ENCODE measurements at places on chromosomes 4 and X. TPM values are rescaled to one million over a fixed set of nuclear protein-coding genes. Genes with fewer than 3 reads are reported as not detected.

DNA sequence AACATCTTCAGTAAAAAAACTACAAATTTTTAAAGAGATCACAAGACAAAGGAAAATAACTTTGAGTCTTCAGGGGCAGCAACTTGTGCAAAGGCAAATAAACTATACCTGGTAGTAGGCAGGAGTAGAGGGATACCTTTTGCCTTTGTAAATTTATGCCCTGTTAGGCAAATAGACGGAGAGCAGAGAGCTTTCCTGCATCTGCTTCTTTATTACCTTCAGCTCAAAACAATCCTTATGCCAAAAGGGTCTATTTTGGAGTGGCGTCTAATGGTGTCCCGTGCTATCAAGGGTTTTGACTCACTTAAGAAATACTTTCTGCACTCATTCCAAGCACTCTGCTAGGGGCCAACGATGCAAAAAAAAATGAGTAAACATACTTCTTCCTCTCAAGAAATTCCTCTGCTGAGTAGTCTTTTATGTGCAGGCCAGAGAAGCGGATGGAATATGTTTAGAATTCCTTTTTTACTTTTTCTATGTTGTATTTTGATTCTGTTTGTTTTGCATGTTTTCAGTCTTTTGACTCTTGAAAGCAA lies 131.9 kb downstream of the ANXA5 start:
- 0 out of 2 replicates have a peak, but pooled peaks cover 3% of the 10 kb centered on the region for H3K27me3 ChIP-seq
- no peak overlapping the region for H3K4me3 ChIP-seq
- H3K27ac ChIP-seq, result no peak overlapping the region
- peak; percentile 14 for DNase-seq

- no peak overlapping the region for H3K4me3 ChIP-seq
- no peak overlapping the region for H3K27ac ChIP-seq
- no peaks in the 10 kb centered on the region for H3K27me3 ChIP-seq
- no peaks in the 10 kb centered on the region for H3K36me3 ChIP-seq
Observed at GRCh38 chrX:121570072-121570841, 522.8 kb downstream of the GLUD2 start.

- no peaks in the 10 kb centered on the region for H3K36me3 ChIP-seq
- DNase-seq, result no peak
- no peaks in the 10 kb centered on the region for H3K4me1 ChIP-seq
- no peak overlapping the region for H3K4me3 ChIP-seq
- H3K27ac ChIP-seq, result no peak overlapping the region
- no peaks in the 10 kb centered on the region for H3K27me3 ChIP-seq
Observed at GRCh38 chrX:1041091-1041490, 171.4 kb downstream of the CRLF2 start.

DNA sequence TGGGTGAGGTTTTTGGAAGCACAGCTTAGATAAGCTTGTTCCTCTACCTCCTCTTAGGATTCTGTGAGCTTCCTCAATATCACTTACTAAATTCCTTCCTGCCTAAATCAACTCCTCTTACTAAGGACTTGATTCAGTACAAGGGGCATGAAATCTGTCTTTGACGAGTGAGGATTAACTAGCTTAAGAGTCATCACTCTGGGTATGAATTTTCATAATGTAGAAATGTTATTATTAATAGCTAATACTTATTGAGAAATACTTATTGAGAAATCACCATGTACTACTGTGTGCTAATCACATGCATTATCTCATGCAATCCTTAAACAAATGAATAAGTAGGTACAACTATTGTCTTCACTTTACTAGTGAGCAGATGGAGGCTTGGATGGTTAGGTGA lies 28.6 kb downstream of the TRPC3 start:
- no peak overlapping the region for H3K27ac ChIP-seq
- H3K27me3 ChIP-seq, result no peaks in the 10 kb centered on the region
- H3K4me1 ChIP-seq, result no peaks in the 10 kb centered on the region
- no peak for DNase-seq
- H3K4me3 ChIP-seq, result no peak overlapping the region

DNA sequence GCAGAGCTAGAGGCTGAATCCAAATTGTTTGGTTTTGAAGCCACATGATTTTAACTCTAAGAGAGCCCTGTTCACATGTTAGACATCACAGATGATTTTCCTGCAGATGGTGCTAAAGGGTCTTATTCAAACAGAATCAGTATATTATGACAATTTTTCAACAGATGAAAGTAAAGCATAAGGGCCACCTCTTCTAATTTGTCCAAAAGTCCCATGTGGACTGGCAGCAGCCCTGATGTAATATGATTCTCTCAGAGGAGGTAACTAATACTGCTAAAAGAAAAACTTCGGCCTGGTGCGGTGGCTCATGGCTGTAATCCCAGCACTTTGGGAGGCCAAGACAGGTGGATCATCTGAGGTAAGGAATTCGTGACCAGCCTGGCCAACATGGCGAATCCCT lies 26.0 kb upstream of the SETD7 start:
- no peaks in the 10 kb centered on the region for H3K36me3 ChIP-seq
- no peaks in the 10 kb centered on the region for H3K27me3 ChIP-seq
- no peaks in the 10 kb centered on the region for H3K4me1 ChIP-seq
- peak; percentile 19 for DNase-seq
- H3K27ac ChIP-seq, result no peak overlapping the region

- no peak overlapping the region for H3K4me3 ChIP-seq
- H3K36me3 ChIP-seq, result no peaks in the 10 kb centered on the region
- peaks cover 39% of the 10 kb centered on the region for H3K4me1 ChIP-seq
Observed at GRCh38 chr4:176435901-176436292, 116.1 kb downstream of the SPCS3 start.

RS1 gene
- not detected for polyA plus RNA-seq

PNMA6F gene
- polyA plus RNA-seq, result not detected

- no peak overlapping the region for H3K27ac ChIP-seq
- H3K36me3 ChIP-seq, result no peaks in the 10 kb centered on the region
- no peak overlapping the region for H3K4me3 ChIP-seq
- no peaks in the 10 kb centered on the region for H3K4me1 ChIP-seq
Observed at GRCh38 chrX:71852182-71852581, 58.5 kb upstream of the NHSL2 start.

NAA11 gene
- polyA plus RNA-seq, result not detected

DNA sequence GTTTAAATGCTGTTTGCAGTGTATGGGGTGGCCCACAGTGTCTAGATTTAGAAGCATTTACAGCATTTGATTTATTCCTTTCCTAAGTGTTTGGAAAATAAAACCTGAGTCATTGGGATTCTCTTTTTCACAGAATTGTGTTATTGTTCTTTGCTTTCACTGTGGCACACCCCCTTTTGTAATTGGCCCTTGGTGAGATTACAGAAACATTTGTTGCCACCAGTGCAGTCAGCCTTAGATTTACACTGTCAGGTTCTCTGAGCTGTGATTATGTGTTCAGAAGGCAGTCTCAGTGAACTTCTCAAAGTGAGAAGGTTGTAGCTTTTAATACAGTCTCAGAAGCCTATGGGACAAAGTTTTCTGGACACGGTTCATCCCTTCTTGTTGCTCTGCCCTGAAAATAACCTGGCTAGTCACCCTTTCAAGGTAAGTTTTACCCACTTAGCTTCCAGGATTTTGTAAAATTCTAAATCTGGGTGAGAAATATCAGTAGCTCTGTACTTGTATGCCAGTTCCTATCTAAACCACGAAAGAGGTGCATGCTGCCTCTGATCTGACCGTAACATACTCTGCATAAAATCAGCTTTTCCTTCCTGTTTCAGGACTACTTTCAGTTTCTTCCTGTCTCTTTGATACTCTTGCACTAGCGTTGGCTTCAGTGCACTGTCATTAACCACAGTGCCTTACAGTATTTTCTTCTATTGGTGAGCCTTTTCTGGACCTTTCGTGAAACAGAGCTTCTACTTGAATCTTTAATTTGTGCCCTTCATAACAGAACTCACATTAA lies 12.6 kb downstream of the RUFY3 start:
- peaks cover 25% of the 10 kb centered on the region for H3K4me1 ChIP-seq
- H3K27me3 ChIP-seq, result no peaks in the 10 kb centered on the region
- peak overlapping the region; percentile 70 for H3K4me3 ChIP-seq
- H3K27ac ChIP-seq, result peak overlapping the region; percentile 77
- H3K36me3 ChIP-seq, result no peaks in the 10 kb centered on the region

TLR3 gene
- 0.68 TPM for polyA plus RNA-seq

DNA sequence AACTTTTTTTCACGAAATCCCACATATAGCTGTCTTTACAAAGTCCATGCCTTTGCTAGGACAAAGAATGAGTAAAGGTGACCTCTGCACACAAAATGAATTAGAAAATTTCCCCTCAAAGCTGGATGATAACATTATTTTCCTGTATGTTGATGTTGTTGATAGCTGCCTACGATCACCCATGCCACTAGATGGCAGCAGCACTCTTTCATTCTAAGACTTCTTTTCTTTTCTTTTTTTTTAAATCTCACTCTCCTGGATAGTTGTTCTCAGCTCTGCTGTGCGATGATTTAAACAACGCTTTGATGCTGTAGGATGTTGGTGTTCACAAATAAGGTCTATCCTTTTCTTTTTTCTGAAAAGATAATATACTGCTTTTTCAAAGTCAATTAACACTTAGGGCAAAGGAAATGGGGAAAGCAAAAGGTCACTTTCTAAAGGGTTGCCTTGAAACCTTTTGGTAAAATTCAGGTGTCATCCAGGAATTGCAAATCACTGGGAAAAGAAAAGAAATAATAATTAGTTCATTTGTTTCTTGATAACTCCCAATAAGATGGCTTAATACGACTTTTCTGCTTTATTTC lies 266.8 kb downstream of the C4orf33 start:
- peak; percentile 70 for DNase-seq
- H3K27ac ChIP-seq, result no peak overlapping the region
- H3K27me3 ChIP-seq, result peaks cover 31% of the 10 kb centered on the region
- H3K4me3 ChIP-seq, result no peak overlapping the region
- peaks cover 7% of the 10 kb centered on the region for H3K4me1 ChIP-seq

SOX3 gene
- polyA plus RNA-seq, result not detected

FAM114A1 gene
- polyA plus RNA-seq, result 237 TPM

- H3K4me1 ChIP-seq, result peaks cover 11% of the 10 kb centered on the region
- no peak overlapping the region for H3K27ac ChIP-seq
- peak; percentile 30 for DNase-seq
- H3K27me3 ChIP-seq, result no peaks in the 10 kb centered on the region
- H3K36me3 ChIP-seq, result no peaks in the 10 kb centered on the region
Observed at GRCh38 chrX:72041871-72042851, 89.6 kb downstream of the RTL5 start.

GPR173 gene
- 0.24 TPM for polyA plus RNA-seq

- no peaks in the 10 kb centered on the region for H3K36me3 ChIP-seq
- no peak overlapping the region for H3K4me3 ChIP-seq
- no peak for DNase-seq
- no peaks in the 10 kb centered on the region for H3K27me3 ChIP-seq
Observed at GRCh38 chr4:125642645-125643044, 327.9 kb downstream of the FAT4 start.

REELD1 gene
- polyA plus RNA-seq, result not detected

GRCh38 chr4:140249351-140249750 lies 95.4 kb upstream of the MAML3 start:
- peaks cover 5% of the 10 kb centered on the region for H3K4me1 ChIP-seq
- H3K4me3 ChIP-seq, result no peak overlapping the region
- H3K27ac ChIP-seq, result no peak overlapping the region
- no peaks in the 10 kb centered on the region for H3K36me3 ChIP-seq
- no peaks in the 10 kb centered on the region for H3K27me3 ChIP-seq
- DNase-seq, result peak; percentile 21

DNA sequence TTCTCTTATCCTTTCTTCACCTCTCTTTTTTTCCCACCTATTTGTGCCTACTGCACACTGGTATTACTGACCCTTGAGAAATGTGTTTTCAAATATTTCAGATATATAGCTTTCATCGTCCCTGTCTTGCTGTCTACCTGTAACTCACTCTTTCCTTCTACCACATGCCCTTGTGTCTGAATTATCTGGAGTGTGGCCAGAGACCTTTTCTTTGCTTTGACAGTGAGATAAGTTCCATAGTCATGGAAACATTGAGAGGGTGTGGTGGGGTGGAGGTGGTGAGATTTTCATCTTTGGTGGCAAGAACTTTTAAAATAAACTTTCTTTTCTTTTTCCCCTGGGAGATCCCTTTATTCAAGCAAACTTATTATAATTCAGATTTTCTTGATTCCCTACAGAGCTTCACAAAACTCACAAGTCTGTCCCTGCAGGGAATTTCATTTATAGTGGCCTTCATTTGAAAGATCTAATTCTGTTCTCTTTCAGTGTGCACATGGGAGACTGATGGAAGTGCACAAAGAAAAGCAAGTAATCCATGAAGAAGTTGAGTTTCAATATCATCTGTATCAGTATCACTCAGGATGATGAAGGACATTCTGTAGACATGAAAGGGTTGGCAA lies 95.7 kb downstream of the SH2D1A start:
- no peaks in the 10 kb centered on the region for H3K36me3 ChIP-seq
- no peak overlapping the region for H3K27ac ChIP-seq
- DNase-seq, result no peak
- no peak overlapping the region for H3K4me3 ChIP-seq

RBMXL3 gene
- polyA plus RNA-seq, result not detected

FRG2 gene
- polyA plus RNA-seq, result not detected

- H3K27ac ChIP-seq, result no peak overlapping the region
- no peaks in the 10 kb centered on the region for H3K4me1 ChIP-seq
- H3K27me3 ChIP-seq, result no peaks in the 10 kb centered on the region
Observed at GRCh38 chrX:110846071-110846470, 50.5 kb upstream of the CHRDL1 start.

GRCh38 chrX:106619797-106620196 lies 8.0 kb downstream of the RADX start:
- H3K4me3 ChIP-seq, result no peak overlapping the region
- no peaks in the 10 kb centered on the region for H3K36me3 ChIP-seq
- H3K4me1 ChIP-seq, result no peaks in the 10 kb centered on the region
- no peaks in the 10 kb centered on the region for H3K27me3 ChIP-seq

GRCh38 chr4:109276482-109277095 lies 25.9 kb downstream of the COL25A1 start:
- no peaks in the 10 kb centered on the region for H3K4me1 ChIP-seq
- no peaks in the 10 kb centered on the region for H3K36me3 ChIP-seq
- 0 out of 2 replicates have a peak, but pooled peaks cover 3% of the 10 kb centered on the region for H3K27me3 ChIP-seq
- no peak overlapping the region for H3K27ac ChIP-seq
- DNase-seq, result no peak

- no peaks in the 10 kb centered on the region for H3K4me1 ChIP-seq
- no peaks in the 10 kb centered on the region for H3K27me3 ChIP-seq
- no peaks in the 10 kb centered on the region for H3K36me3 ChIP-seq
- peak; percentile 74 for DNase-seq
- H3K27ac ChIP-seq, result no peak overlapping the region
Observed at GRCh38 chrX:11143931-11144678, 33.0 kb downstream of the HCCS start.

DNA sequence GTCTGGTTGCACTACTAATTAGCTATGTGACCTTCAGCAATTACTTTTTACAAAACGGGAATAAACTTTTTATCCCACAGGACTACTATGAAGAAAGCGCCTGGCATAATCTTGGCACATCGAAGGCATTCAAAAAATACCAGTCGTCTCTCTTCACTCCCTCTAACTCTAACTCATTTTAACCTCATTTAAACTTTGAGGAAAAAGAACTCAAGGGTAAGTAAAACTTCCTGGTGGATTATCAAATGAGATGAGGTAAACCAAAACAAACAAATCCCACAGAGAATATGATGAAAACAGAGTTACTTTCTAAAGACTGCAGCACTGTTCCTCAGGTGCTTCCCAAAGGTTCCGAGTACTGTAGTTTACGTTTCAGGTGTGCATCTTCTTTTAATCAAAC lies 66.9 kb downstream of the SH3RF1 start:
- H3K36me3 ChIP-seq, result no peaks in the 10 kb centered on the region
- no peak overlapping the region for H3K4me3 ChIP-seq
- peaks cover 79% of the 10 kb centered on the region for H3K4me1 ChIP-seq
- no peak overlapping the region for H3K27ac ChIP-seq
- DNase-seq, result no peak

- H3K4me3 ChIP-seq, result no peak overlapping the region
- H3K36me3 ChIP-seq, result no peaks in the 10 kb centered on the region
- H3K4me1 ChIP-seq, result no peaks in the 10 kb centered on the region
Observed at GRCh38 chrX:46653482-46653881, 79.9 kb downstream of the CHST7 start.

GRCh38 chrX:7889135-7889534 lies 38.1 kb downstream of the PNPLA4 start:
- H3K27me3 ChIP-seq, result no peaks in the 10 kb centered on the region
- H3K36me3 ChIP-seq, result no peaks in the 10 kb centered on the region
- H3K4me1 ChIP-seq, result no peaks in the 10 kb centered on the region
- no peak overlapping the region for H3K27ac ChIP-seq
